Upper lobe of right lung (tissue), 1 donor: ENCODE measurements at places on chromosomes 16 and 17.

GRCh38 chr17:1144162-1144561, 35.6 kb downstream of the ABR start:
- DNase-seq, result no peak

GRCh38 chr16:15502041-15502725, 67.8 kb downstream of the BMERB1 start:
- DNase-seq, result no peak

- DNase-seq, result no peak
These were observed 32.9 kb downstream of the SMYD4 start for GRCh38 chr17:1796800-1797199.

GRCh38 chr16:50594308-50595260, 46.4 kb downstream of the NKD1 start:
- DNase-seq, result no peak
